Activated CD4-positive, alpha-beta T cell treated with anti-CD3 and anti-CD28 coated beads for 1 hour (primary cell): ENCODE measurements at places on chromosomes 12 and 14.

DNA sequence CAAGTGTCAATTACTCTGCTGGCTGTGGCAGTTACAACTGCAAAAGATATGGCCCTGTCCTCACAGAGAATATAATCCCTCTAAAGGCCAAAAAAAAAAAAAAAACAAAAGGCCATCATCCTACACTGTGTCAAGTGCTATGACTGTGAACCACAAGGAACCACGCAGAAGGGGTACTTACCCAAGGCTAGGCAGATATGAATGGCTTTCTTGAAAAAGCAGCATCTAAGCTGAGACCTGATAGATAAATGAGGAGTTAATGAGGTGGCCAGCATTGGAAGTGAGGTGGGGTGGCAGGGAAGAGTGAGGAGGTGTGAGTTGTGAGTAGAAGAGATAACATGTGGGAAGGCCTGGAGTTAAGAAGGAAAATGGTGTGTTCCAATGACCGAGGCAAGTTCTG is 16.4 kb upstream of the IL22 start:
- DNase-seq: no peak

DNA sequence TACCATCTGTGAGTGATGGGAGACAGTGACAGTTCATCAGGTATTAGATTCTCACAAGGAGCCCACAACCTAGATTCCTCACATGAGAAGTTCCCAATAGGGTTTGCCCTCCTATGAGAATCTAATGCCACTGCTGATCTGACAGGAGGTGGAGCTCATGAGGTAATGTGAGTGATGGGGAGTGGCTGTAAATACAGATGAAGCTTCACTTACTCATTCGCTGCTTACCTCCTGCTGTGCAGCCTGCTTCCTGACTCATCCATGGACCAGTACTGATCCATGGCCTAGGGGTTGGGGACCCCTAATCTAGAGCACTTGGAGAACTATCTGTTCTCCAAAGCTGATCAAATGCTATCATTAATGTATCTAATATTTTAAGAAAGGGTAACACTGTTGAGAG is 17.7 kb downstream of the CLEC2D start:
- no peak for DNase-seq

DNA sequence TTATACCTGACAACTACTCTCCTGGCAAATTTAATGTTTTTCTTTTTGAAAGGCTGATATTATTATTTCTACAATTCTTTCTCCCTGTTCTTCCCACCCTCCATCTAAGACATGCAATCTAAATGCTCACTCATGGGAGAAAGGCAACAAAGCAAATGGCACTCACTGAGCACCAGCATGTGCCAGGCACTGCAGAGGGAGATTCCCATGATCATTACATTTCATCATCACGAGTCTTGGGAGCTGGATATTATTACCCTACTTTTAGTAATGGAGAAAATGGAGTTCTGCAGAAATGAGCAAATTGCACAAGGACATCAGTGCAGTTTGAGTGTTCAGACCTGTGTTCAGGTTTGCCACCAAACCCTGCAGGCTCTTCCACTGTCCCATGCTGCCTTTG is 27.9 kb downstream of the PPM1H start:
- DNase-seq: no peak

GRCh38 chr12:40473962-40474361 is 218.3 kb upstream of the CNTN1 start:
- no peak for DNase-seq

- DNase-seq: no peak
Measured at GRCh38 chr14:61475316-61475715, 153.9 kb downstream of the PRKCH start.

DNA sequence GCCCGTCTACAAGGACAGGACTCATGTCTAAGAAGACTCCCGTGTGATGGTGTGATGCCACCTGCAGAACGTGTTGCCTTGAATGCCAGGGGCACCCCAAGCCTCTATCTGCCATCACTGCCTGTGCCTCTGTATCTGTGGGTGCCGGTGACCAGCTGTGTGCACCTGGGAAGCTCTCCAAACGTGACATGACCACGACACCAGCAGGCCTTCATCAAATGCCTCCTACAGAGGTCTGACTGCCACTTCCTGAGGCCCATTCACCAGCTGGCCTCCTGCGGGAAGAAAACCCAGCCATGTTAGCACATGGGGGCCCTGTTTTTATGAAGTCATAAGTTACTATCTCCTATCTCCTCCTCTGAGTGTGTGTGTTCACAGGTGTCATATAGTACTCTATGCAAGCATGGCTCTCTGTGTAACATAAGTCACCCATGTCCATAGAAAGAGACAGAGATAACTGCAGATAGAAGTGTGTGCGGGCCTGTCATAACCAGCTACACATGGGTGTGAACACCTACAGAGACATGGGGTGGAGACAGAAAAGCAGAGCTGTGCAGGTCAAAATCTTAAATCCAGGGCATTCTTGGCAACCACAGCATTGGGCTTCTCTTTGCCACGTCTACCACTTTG is 18.3 kb upstream of the SERPINA4 start:
- no peak for DNase-seq
